LHCN-M2 (cell line): ENCODE measurements at places on chromosomes 11 and 22.

DNA sequence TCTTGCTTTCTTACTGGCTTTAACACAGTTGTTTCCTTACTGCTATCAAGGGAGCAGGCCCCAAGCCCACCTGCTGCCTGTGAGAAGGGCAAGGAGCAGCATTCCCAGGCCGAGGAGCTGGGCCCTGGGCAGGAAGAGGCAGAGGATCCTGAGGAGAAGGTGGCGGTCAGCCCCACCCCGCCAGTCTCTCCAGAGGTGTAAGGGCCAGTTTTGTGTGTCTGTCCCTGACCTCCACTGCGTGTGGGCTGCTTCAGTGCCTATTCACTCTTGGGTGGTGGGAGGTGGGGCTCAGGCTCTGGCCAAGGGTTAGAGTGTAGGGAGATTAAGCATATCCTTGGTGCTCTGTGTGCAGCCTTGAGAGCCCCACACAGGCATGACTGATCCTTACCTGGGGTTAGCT lies 55.1 kb downstream of the CEP164 start:
- no peak for DNase-seq

GRCh38 chr11:44868455-44869421 lies 81.9 kb downstream of the TP53I11 start:
- DNase-seq, result no peak

DNA sequence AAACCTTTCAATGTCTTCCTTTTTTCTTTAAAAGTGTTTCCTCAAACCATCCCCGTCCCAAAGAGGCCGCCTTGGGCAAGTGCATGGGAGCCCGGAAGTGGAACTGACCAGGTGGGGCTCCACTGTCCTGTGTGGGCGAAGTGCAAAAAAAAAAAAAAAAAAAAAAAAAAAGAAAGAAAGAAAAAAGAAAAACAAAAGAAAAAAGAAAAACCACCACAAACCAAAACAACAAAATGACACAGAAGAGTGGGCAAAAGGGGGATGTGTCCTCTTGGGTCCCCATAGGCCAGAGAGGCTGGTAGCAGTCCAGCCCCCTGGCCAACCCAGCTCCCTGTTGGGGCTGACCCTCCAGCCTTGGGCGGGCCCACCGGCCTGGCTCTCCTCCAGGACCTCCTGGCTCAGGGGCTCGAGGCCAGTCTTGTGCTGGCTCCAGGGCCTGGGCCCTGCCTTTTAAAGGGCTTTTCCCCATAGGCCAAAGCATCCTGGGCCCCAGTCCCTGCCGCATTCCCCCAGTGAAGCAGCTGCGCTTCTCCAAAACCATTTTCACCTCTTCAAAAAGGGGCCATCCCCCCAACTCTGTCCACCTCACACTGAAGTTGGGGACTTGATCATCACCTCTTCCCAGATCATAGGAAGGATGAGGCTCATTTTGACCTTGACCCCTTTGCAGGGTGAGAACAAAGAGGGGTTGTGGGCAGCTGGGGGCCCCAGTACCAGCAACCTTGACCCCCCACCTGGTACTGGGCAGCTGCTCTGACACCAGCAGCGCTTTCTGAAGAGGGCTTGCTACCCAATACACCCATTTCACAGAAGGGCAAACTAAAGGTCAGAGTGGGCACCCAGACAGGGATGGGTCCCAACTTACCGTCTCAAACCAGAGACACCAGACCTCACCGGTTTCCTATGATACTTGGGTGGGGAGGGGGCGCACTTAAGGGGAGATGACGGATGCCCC lies 9.4 kb downstream of the CBX6 start:
- DNase-seq, result no peak

DNA sequence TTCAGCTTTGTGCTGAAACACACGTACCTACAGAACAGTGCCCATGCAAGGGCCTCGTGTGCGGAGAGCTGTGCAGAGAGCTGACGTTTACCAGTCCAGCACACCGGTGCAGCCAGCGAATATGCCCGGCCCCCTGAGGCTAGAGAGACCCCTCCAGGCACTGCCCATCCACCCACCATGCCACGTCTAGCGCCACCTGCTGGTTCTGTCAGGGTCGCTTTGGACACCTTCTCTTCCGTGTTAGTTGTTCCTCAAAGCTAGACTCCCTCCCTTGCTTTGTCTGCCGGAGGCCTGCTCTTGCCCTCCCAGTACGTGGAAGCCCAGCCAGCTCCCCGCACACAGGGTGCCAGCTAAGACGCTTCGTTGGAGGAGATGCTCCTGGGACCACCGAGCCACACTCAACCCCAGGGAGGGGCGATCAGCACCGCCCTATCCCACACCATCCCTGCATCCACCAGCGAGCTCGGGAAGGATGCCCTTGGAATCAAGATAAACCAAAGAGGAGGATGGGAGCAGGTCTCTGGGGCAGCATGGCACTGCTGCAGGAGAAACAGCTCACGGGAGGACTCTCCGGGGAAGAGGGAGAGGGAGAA lies 43.4 kb downstream of the CPT1A start:
- no peak for DNase-seq

- no peak for DNase-seq
Measured at GRCh38 chr22:43811777-43812148, 342 bp downstream of the EFCAB6 start.

DNA sequence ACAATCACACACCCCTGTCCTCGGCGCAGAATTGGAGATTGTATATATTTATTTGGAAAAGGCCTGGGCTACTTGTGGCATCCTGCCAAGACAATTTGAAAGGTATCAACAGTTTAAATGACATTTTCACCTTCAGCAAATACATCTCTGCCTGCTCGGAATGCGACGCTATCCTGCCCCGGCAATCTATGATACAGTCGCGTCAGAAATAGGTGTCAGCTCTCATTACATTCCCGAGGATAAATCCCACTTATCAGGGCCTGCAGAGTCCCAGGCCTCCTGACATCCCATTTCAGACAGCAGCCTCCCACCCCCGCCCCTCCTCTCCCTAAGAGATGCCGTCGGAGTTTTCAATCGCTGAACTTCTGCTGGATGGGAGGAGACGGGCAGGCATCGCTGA lies 114.7 kb downstream of the BRD1 start:
- DNase-seq, result no peak

- no peak for DNase-seq
Measured at GRCh38 chr11:79845002-79845709, 404.3 kb upstream of the TENM4 start.

- no peak for DNase-seq
Measured at GRCh38 chr11:1727861-1728260, 22.5 kb downstream of the IFITM10 start.

DNA sequence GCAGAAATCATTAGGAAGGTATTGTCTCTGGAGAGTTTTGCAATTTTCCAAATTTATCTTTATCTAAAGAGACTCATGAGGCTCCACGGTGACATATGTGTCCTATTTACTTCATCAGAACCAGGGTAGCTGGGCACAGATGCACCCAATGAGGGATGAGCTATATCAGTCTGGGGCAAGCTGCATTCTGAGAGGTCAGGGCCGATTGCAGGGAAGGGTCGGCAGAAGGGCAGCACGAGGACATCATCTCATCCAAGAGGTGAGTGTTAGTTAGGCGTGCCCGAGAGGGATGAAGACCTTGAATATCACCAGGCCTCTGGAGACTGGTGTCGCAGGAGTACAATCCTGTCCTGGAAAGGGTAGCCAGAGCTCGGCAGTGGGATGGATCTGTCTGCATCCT lies 41.0 kb upstream of the SPON1 start:
- DNase-seq, result no peak

DNA sequence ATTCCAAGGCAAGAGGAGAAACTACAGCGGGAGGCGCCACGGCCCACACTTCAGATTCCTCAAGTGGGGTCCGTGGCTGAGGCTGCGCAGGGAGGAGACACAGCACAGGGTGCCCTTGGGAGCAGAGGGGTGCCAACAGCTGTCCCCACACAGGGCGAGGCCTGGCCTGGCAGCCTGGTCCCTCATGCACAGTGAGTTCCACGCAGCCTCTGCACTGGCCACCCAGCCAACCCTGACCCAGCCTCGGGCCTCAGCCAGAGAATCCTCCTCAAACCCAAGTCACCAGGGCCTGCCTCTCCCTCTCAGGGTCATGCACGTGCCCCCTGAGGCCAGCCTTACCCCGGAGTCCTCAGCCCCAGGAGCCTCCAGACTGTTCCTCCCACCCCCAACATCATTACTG lies 22.4 kb upstream of the MOB2 start:
- no peak for DNase-seq

GRCh38 chr11:110287537-110287936 lies 8.9 kb downstream of the RDX start:
- DNase-seq, result no peak
